ENCODE measurements at places on chromosomes 4 and X.

DNA sequence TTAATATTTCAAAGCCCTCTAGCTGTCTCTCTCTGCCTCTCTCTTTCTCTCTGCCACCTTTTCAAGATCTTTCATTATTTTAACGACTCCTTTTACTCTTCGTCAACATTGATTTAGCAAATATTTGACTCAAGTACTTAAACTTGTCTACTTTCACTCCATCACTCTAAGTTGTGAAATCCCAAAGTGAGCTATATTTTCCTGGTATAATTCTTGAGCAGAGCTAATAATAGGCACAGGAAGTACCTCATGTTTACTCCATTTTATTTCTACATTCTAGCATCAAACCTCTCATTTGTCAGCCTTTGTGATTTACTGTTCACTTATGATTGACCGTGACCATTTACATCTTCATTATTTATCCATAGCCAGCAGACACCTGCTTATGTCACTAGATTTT is 482.5 kb downstream of the RPA4 start:
- DNase-seq = no peak

DNA sequence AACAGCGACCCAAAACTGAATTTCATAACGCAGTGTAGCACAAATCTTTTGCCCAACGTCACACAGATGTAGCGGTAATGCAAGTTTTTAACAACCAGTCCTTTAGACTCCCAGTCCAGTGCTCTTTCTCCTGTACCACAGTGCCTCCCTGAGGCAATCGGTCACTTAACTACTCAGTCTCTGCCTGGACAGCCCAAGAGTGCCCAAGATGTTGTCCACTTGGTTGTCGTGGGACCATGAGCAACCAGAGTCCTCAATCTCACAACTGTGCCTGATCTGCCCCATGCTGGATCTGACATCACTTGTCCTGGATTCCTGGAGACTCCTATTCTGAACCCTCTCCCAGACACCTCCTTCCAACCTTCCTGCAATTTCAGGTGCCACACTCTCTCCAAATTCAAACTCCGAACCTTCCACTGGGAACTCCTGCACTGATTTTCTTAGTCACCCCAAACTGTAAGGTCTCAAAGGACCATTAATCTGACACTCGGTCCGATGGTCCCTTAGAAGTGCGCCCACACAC is 702 bp downstream of the MMGT1 start:
- DNase-seq = peak; percentile 33

GRCh38 chrX:43813898-43814297 is 68.4 kb downstream of the MAOB start:
- peak; percentile 8 for DNase-seq

DNA sequence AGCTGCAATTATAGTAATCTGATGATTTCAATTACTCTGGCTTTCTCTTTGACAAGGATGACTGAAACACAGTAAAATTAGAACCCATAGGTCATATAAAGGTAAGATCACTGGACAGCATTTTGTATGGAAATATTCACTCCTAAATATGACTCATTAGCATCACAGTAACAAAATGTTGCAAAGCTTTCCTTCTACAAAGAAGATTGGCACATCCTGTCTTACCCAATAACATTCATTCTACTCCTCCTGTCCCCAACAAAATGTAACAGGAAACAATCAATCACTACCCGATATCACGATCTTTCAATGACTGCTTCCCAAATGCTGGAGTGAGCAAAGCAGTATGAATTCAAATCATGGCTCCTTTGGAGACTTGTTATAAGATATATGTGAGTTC is 95.3 kb downstream of the FANCB start:
- peak; percentile 39 for DNase-seq

DNA sequence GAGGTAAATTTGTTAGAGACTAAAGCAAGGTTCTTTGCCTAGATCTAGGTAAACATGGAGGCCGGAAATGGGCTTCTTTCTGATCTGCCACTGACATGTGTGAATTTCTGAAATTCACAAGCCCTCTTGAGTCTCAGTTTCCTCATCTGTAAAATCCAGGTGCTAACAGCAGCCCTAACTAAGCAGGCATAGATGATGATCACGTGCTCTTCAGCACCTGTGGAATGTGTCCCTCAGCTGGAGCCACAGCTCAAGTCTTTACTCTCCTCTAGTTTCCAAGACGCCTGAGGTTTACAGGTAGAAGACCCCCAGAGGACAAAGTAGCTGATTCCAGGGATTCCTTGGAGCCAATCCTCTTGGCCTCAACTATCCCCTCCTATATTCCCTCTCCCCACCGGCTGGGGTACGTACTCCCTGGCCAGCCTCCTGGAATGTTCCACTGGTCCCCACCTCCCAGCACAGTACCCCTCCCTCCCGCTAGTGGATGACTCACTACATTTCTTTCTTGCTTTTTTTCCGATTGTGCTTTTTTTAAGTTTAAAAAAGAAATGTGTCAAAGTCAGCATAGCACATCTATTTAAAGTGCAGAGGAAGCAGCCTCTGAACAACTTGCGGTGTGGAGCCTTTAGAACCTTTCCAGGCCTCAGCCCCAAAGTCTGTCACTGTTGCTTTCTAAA is 98.4 kb downstream of the PHKA2 start:
- no peak for DNase-seq

- DNase-seq = peak; percentile 3
These were observed 161.2 kb downstream of the STK32B start for GRCh38 chr4:5212255-5213013.
